ENCODE measurements at places on chromosomes 13 and 19.
A peak's percentile ranks its signal among the peaks of the same experiment; 100 is the strongest.

DNA sequence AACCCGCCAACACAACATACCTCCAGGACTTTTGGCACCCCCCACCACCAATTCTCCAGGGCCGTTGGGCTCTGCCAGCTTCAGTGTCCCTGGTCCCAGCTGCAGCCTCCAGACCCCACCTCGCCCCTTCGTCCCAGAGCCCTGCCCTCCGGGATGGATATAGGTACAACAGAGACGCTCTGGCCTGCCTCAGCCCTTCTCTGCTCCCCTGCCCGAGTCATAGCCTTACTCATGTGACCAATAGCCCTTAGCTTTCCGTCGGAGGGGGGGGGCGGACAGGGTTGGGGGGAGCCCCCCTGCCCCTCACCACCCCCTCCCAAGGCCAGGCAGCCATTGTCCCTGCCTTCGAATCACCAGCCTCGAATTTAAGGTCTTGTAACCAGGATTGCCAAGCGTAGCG is 70.8 kb upstream of the NFIC start:
- no peak for DNase-seq

DNA sequence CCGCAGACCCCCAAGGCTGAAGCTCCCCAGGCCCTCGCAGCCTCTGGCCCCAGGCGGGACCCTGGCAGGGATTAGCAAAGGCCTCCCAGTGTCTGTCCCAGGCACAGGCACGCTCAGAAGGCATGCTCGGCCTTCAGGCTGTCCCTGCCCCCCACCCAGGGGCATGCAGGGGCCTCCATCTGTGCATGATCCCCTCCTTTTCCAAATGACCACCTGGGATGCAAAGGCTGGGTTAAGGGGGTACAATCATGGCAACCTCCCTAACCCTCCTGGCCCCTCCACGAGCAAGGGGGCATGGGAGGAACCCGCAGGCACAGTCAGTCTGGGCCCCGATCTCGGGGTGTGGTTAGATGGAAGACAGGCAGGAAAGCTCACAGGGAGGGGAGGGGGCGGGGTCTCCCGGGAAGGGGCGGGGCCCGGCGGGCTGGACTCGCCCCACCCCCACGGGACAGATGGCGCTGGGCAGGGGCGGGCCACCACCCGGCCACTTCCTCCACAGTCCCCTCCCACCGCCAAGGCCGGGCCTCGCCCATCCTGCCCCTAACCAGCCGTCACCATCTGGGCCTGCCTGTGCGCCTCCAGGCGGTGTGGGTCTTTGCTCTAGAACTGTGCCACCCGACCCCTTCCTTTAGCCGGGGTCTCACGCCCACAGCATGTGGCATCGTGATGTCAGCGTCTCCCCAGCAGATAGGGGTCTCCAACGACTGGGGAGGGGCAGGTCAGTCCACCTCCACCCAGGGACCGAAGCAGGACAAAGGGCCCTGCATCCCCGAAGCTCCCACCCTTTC is 7.0 kb upstream of the REXO1 start:
- peak; percentile 56 for DNase-seq

GRCh38 chr13:51070005-51070649 is 40.9 kb downstream of the C13orf42 start:
- peak; percentile 59 for DNase-seq

DNA sequence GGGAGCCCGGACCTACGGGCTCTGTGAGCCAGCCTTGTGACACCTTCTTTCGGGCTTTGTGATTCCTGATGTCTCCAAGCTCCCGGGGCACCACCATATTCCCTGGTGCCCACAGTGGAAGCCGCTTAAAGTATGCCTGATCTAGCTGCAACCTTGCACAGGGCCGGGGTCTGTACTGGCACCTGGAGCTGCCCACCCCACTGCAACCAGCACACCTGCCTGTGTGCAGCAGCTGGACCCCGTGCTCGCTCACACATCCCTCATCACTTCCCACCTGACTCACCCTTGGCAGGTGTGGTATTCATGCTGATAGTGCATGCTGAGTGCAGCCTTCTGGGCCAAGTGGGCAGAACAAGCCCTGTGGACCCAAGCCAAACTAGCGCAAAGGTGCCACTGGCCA is 1981.1 kb upstream of the PCDH20 start:
- DNase-seq = no peak

GRCh38 chr13:100608906-100609305 is 20.3 kb upstream of the GGACT start:
- DNase-seq = no peak

- no peak for DNase-seq
Measured at GRCh38 chr13:33202644-33203169, 82.8 kb downstream of the STARD13 start.

GRCh38 chr13:94073007-94073744 is 406.3 kb downstream of the DCT start:
- DNase-seq = no peak

- no peak for DNase-seq
Measured at GRCh38 chr13:100722517-100722916, 47.9 kb upstream of the TMTC4 start.

DNA sequence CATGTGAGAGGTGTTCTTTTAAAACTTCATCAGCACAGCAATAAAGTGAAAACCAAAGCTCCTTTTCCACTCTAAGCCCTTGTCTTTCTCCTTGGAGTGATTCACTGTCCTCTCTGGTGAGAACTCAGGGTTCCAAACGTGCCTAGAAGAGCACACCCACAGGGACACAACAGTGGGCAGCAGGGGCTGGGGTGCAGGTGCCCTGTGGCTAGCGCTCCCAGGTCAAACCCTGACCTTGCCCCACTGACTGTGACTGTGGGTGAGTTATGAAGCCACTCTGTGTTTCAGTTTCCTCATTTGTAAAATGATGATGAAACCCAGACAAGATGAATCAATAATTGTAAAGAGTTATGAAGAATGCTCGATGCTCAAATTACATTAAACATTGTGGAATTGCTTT is 37.6 kb upstream of the IGFL1 start:
- no peak for DNase-seq

DNA sequence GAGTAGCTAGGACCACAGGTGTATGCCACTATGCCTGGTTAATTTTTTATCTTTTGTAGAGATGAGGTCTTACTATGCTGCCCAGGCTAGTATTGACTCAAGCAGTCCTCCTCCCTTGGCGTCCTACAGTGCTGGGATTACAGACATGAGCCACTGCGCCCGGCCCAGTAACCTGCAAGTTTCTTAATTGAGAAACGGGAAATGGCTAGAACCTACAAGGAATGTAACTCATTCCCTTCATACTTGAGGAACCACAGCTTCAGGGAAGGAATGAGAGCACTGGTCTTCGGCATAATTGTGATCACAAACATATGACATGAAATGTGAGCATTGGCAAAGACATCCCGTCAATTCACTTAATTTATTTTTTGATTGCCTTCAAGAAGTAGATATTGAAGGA is 157.0 kb downstream of the KLF5 start:
- no peak for DNase-seq

- DNase-seq = no peak
Measured at GRCh38 chr13:20191311-20192157, 1.2 kb downstream of the GJB2 start.

DNA sequence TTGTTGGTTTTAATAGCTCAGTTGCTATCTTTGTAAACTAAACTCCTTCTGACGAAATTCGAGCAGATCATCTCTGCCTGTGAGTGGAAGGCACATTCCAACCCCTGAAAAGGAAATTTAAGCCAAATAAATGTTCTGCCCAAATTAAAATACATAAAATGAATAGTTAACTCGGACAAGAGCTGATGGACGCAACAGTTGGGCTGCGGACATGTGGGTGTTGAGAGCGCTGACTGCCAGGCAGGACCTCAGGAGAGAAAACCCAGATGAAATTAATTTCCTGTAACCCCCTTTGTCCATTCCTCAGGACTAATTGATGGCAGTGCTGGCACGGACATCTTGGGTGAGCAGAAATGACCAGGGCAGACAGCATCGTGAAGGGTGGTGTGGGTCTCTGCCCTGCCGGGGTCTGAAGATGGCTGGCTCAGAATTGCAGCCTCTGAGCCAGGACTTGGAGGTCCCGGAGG is 86.5 kb downstream of the TSHZ3 start:
- no peak for DNase-seq

DNA sequence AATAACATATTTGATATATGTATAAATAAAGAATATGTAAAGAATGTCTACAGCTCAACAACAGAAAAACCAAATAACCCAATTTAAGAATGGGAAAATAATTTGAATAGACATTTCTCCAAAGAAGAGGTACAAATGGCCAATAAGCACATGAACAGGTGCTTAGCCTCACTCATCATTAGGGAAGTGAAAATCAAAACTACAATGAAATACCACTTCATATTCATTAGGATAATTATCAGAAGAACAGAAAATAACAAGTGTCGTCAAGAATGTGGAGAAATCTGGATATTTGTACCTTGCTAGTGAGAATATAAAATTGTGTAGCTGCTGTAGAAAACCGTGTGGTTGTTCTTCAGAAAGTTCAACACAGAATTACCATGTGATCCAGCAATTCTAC is 8.4 kb upstream of the SUPT20H start:
- DNase-seq = no peak

GRCh38 chr13:97116754-97117153 is 105.4 kb upstream of the MBNL2 start:
- DNase-seq = no peak

GRCh38 chr19:12801466-12802266 is at the start of the genes PRDX2 and THSD8:
Gene PRDX2, minus strand, starts transcription at chr19:12801800. Its CDS starts 539 bp downstream, at chr19:12801261.
Gene THSD8, plus strand, starts transcription at chr19:12802069. Its CDS starts 3 bp downstream, at chr19:12802072.
- DNase-seq = no peak

DNA sequence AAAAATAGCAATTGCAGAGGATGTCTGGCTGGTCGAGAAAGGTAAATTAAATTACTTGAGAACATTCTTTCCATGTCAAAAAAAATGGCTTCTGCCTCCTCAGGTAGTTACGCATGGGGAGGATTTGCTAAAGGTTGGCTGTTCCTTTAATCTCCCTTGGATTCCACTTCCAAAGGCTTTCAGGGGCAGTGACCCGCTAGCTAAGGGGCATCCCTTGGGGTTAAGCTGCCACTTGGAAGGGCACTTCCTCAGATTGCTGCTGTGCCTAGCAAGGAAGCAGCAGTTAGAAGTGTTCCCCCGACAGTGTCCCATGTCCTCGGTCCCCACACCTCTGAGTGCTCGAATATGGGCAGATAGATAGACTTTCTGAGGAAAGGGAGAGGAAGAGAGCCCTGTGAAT is 108.5 kb downstream of the RGCC start:
- no peak for DNase-seq

DNA sequence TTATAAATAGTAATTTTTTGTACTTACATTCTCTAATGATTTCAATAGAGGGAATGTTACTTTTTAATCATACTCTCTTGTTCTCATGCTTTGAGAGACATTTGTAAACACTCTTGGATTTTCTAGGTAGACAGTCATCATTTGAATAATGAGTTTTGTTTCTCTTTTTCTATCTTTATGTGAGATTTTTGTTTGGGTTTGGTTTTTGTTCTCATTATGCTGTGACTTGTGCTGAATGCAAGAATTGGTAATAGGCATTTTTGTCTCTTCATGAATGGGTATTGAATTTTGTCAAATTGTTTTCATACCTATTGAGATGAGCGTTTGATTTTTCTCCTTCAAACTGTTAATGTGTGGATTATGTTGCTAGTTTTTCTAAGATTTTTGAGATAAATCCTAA is 56.8 kb upstream of the GPR183 start:
- no peak for DNase-seq

DNA sequence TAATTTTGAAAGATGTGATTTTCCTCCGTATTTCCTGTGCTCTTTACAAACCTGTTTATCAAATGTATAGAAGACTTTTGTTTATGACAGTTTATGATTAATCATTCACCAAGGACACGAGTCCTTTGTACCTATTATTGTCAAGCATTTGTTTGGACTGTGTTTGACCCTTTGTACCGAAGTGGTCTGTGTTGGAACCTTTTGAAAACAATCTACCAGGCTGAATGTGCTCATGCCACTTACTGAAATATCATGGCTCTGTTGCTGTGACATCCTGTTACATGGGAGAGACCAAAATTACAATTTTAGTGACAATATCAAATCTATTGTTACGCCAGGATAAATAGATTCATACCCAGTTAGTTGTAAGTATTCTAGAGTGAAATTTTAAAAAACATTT is 193.6 kb downstream of the IRS2 start:
- DNase-seq = no peak

GRCh38 chr19:3762130-3762473 is 380 bp upstream of the MRPL54 start:
- DNase-seq = no peak

DNA sequence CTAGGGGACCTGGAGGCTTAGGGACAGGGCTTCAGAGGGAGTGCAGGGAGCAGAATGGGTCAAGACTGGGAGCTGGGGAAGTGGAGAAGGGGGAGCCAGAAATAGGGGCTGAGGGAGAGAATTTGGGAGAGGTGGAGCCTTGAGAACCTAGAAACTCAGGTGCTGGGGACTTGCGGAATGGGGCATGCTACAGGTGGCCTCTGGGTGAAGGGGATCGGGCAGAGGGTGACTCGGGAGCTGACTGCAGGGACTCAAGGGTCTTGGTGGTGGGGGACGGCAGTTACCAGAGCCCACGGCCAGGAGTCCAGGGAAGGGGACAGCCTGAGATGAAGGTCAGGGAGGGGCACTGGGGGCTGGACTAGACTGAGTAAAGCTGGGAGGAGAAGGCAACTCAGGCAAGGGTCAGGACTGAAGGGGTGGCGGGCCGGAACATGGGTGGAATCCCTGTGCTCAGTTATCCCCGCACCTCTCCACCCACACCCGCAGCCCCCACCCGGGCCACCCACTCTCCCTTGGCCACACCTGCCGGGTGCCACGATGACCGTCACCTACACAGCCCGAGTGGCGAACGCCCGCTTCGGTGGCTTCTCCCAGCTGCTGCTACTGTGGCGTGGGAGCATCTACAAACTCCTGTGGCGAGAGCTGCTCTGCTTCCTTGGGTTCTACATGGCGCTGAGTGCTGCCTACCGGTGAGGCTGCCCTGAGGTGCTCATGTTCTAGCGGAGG is 628 bp downstream of the BEST2 start:
- DNase-seq = no peak

DNA sequence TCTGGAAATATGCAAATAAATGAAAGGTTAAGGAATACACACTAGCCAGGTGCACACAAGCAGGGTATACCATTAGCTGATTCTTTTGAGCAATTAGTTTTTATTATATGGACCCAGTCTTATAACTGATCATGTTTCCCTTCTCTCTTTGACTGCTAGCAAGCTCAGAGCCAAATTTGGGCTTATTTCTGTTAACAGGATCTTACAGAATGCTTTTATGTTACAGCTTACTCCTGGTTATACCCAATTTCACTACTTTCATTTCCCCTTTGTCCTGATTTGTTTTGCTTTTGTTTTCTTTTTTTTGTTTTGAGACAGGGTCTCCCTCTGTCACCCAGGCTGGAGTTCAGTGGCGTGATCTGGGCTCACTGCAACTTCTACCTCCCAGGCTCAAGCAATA is 12.9 kb upstream of the TPT1 start:
- DNase-seq = no peak

DNA sequence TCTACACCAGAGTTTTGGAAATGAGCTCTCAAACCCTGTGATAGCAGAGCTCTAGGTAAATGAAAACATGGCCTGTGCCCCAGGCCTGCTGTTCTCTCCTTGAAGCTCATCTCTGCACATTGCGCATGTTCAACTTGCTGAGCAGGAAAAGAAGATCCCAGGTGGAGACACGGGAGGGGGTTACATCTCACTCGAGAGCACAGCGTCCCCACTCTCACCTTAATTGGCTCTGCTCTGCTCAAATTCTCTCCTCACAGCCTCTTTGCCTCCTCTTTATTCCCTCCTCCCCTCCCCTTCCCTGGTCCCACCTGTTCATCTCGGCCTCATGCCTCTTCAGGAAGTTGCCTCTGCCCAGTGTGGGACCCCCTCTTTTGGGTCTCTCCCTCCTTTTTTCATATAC is 44.7 kb downstream of the RGCC start:
- no peak for DNase-seq

- DNase-seq = no peak
Measured at GRCh38 chr19:947707-948539, 22.1 kb downstream of the ARID3A start.

- DNase-seq = no peak
Measured at GRCh38 chr13:33537026-33537425, 251.5 kb upstream of the STARD13 start.
